ENCODE measurements at places on chromosomes 1 and 21. TPM values are rescaled to one million over a fixed set of nuclear protein-coding genes. Genes with fewer than 3 reads are reported as not detected.

The KRTAP13-2 gene
- total RNA-seq: not detected

The CLSTN1 gene
- 62.3 TPM for total RNA-seq

The HAO2 gene
- not detected for total RNA-seq

The OR2T35 gene
- total RNA-seq: not detected

The GJA9 gene
- total RNA-seq: not detected

The RHBDL2 gene
- 0.63 TPM for total RNA-seq

The PLPP3 gene
- total RNA-seq: 11.5 TPM

The CHI3L2 gene
- total RNA-seq: not detected

The CR2 gene
- not detected for total RNA-seq

The IGSF5 gene
- total RNA-seq: not detected

The LCE3D gene
- not detected for total RNA-seq

The EPHB2 gene
- 66.9 TPM for total RNA-seq

The TBX15 gene
- 0.25 TPM for total RNA-seq

The F13B gene
- total RNA-seq: not detected

The PPM1J gene
- 0.49 TPM for total RNA-seq

The MACF1 gene
- total RNA-seq: 221 TPM

The VSIG8 gene
- not detected for total RNA-seq

The ZNF683 gene
- not detected for total RNA-seq

The TAS1R1 gene
- total RNA-seq: not detected

Data from bladder microvascular endothelial cell (primary cell).